H54 (cell line): ENCODE measurements at places on chromosomes 16 and 17.

- DNase-seq: no peak
Measured at GRCh38 chr17:64398320-64398719, 7.7 kb upstream of the PECAM1 start.

- DNase-seq: no peak
Measured at GRCh38 chr17:45844695-45845375, at the start of gene SPPL2C. Gene SPPL2C, plus strand, starts transcription at chr17:45844881. Its CDS starts 26 bp downstream, at chr17:45844907.

DNA sequence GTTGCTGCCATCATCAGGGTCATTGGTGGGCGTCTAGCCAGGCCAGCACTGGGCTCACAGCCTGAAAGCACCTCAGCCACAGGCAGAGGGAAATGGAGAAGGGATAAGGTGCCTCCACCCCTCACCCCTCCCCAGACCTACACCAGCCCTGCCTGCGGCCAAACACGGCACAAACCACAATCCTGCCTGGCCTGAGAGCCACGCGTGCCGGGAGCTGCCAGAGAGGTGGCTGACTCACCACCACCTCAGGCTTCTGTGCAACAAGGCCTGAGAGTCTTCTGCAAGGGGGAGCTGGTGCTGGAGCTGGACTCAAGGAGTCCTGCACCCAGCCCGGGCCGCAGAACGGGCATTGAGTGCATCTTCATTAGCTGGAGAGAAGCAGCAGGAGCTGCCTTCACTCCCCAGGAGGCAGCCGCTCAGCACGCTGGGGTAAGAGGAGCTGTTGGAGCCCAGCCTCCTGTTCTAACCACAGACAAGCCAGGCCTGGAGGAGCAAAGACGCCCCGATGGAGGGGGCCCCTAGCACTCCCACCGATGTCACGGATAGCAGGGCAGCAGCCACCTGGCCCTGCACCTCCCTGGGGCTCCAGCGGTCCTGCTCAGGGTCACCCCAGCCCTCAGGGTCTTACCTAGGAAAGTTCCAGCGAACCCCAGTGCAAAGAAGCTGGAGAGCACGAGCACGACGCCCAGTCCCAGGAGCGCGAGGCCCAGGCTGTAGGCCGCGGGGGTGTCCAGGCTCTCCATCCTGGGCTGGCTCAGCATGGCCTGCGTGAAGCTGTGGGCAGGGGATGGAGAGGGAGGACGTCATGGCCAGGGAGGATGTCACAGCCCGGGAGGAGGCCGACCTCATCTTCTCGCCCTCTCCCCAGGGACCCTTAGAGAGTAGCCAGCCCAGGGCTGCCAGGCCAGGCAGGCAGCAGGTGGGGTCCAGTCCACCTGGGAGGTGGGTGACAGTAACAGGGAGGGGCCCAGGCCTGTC, 16.0 kb upstream of the RASD1 start:
- DNase-seq: peak; percentile 98

GRCh38 chr16:55856950-55857349, 18.2 kb downstream of the CES5A start:
- no peak for DNase-seq

GRCh38 chr16:89826531-89827382, 1.5 kb upstream of the SPIRE2 start:
- no peak for DNase-seq

DNA sequence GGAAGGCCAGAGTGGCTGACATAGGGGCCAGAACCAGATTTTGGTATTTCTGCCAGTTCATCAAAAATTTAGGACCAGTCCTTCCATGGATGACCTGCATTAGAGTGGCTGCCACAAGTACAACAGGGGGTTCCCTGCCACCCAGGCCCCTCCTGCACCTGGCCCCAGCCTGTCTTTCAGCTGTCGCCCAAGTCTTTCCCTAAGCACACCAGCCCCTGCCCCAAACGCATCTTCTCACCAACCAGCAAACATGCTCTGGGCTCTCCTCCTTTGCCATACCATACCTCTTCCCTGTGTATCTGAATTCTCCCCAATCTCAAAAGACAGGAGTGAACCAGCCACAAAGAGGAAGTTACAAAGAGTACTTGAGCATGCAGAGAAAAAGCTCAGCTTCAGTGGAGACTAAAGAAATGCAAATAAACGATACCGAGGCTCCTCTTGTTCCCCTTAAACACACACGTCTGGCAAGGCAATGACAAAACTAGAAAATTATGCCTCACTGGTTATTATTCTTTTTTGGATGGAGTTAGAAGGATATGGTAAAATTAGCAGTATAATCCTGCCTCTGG, 130.6 kb downstream of the DYNLRB2 start:
- DNase-seq: no peak

GRCh38 chr17:4536259-4536741, 18.9 kb downstream of the MYBBP1A start:
- DNase-seq: no peak

GRCh38 chr17:75535119-75535537, 9.6 kb downstream of the LLGL2 start:
- no peak for DNase-seq

DNA sequence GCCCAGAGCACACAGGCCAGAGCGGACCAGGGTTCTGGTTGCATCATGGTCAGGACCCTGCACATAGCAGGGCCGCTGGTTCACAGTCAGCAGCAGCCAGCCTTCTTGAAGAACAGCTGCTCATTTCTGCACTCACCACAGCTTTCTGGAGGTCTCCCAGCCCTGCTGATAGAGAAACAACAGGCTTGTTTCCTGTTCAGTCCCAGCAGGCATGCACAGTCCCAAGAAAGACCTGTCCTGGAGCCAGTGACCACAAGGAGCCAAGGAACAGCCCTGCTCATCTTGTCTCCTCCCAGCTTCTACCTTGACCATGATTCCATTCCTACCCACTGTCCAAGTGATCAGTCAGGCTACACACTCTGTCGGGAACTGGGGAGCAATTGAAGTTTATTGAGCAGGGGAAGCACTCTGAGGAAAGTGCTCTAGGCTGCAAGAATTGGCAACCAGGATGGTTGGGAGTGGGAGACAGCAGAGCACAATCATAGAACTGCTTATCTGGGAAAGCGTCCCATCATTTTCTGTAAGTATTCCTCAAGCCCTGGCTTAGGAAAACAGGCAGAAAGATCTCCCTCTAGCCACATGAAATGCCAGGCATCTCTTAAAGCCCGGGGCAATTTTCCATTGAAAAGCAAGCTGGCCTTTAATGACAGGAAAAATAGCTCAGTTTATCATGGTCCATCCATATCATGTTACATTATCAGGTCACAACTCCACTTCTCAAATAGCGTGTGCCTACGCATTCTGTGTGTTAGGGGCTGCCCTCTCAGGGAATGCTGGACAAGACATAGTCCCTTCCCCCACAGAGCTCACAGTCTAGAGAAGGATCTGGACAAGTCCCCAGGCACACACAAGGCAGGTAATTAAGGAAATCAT, 155.4 kb upstream of the FOXF1 start:
- no peak for DNase-seq

DNA sequence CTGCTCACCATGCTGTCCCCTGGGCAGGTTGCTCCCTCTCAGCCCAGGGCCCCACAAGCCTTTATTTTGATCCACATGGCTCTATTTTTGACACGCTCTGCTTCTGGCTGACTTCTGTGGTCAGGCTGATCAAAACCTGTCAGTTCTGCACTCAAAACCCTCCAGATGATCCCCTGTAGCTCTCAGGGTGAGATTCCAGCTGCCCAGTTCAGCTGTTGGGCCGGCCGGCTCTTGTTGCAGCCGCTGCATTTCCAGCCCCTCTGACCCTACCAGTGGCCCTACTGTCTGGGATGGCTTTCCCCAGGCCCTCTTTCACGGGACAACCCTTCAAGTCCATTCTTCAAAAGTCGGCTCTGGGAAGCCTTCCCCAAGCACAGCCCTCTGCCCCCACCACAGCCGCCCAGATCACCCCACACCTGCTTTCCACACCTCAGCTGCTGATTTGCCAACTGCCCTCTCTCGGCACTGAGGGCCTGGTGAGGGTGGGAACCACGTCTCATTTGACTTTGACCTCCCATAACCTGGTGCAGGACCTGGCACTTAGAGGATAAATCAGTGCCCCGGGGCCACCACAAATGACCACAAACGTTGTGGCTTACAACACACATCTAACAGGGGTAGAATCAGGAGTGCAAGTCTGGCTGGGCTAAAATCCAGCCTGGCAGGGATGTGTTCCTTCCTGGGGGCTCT, 16.3 kb upstream of the CACNG4 start:
- no peak for DNase-seq

DNA sequence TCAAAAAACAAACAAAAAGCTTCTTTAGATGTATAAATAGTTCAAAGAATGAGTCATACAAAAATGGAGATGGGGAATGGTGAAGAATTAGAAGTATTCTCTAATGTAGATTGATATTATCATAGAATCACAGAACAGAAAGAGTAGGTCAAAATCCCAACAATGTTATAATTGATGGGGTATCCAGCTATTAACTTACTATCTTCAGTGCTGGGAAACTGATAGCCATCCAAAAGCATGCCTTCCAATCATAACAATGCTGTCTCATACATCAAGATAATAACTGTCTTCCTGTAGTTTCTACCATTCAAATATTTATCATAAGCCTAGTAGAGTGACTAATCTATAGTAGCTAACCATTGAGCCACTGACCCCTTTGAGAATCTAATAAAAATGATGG, 26.7 kb upstream of the GNAO1 start:
- no peak for DNase-seq

DNA sequence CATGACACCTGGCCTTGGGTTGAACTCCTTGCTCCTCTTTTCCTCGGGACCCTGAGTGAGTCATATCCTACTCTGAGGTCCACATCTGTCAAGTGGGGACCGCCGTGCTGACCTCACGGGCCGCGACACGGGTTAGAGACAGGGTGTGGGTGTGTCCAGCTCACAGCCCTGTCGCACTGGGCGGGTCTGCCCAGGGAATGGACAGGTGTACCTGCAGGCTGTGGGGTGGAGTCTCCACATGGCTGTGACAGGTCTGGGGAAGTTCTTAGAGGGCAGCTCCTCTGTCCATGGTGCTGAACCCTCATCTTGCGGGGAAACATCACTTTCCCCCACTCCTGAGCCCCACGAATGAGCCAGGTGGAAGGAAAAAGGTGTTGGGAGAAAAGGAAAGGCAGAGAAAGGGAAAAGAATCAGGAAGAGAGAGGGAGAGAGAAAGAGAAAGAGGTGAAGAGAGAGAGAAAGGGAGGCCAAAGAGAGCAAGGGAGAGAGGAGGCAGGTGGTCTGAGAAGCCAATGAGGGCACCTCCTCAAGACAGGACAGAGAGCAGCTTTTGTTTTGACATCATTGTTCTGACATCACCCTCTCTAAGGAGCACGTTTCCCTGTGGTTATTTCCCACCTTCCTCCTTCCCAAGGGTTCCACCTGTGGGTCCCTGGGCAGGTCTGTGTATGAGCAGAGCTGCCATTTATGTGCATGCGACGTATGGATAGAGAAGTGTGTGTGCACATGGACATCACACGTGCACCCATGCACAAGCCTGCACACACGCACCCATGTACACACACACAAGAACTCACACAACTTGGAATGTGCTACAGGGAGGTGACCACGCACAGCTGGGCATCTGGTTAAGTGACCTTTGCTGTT, 32.6 kb upstream of the CBFA2T3 start:
- no peak for DNase-seq

GRCh38 chr17:61368832-61369450, 30.7 kb upstream of the TBX2 start:
- DNase-seq: no peak

DNA sequence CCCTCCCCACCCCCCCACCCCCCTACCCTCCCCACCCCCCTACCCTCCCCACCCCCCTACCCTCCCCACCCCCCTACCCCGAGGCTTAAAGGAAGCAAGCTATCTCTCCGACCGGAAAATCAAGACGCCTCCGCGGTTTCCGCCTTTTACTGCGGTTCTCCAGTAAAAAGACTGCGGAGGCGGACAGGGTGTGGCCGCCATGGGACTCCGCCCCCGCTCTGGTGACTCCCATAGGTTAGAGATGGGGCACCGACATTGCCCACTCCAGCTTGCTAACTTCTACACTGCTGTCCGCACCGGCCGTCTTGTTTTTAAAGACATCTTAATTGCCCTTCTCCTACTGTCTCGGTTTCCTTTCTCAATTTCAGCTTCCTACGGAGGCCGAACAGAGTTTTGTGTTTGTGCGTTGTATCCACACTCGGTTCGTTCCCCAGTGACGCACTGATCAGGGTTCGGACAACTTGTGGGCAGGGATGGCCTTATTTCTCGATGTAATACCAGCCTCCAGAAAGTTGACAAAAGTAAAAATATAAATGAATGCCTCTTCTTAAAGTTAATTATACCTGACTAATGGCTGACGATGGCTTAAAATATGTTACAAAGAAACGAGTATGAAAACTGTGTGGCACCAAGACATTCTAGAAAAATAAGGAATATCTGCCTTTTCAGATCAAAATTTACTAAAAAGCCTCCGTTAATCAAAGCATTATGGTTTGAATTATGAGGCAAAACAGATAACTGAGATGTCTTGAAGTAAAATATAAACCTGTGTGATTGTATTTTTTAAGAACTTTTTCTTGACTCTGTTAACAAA, 1.1 kb upstream of the ZNF200 start:
- no peak for DNase-seq

DNA sequence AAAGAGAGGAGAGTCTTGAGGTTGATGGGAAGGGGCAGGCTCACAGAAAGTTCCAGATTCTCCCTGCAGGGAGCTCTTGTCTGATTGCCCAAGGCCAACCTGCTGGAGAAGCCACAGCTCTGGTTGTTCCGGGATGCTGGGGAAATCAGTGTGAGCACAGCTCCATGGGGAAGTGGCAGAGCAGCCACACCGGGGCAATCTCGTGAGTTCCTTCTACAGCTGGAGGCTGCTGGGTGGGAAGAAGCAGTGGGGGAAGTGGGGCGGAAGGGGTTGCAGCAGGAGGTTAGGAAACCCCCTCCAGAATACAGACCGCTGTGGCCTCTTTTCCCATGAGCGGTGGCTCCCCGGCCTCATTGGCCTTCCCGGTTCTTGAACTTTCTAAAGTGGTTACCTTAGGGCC, 34.0 kb downstream of the KIAA0513 start:
- DNase-seq: no peak

GRCh38 chr17:33494151-33494550, 201.1 kb upstream of the ASIC2 start:
- DNase-seq: no peak

DNA sequence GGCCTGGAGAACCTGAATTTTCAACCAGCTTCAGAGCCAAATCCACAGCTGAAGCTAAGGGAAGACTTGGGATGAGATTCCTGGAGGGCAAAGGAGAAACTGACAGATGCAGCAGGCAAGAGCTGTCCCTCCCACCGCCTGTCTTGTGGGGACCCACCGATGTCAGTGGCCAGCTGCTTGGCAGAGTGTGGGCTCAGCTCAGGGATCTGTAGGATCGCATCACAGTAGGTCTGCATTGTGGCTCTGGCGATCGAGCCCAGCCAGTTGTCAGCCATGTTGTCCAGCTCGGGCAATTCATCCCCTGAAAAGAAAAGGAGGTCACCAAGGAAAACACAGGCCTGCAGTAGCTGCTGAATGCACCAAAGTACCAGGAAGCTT, 60.8 kb downstream of the COG7 start:
- DNase-seq: no peak
